ENCODE measurements at places on chromosomes 5 and 9.

DNA sequence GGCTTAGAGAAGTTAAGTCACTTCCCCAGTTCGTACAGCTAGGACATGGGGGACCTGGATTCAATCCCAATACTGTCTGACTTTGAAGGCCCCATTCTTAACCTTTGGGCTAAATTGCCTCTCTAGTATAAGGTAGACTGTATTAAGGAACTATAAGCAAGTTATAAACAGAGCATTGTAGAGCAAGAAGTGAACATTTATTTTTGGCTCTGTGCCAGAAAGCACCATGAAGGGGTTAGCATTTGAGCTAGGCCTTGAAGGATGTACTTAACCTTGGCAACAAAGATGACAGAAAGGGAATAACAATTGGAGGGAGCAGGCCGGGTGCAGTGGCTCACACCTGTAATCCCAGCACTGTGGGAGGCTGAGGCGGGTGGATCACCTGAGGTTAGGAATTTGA, 32.8 kb downstream of the GALNT10 start:
- DNase-seq, result no peak

DNA sequence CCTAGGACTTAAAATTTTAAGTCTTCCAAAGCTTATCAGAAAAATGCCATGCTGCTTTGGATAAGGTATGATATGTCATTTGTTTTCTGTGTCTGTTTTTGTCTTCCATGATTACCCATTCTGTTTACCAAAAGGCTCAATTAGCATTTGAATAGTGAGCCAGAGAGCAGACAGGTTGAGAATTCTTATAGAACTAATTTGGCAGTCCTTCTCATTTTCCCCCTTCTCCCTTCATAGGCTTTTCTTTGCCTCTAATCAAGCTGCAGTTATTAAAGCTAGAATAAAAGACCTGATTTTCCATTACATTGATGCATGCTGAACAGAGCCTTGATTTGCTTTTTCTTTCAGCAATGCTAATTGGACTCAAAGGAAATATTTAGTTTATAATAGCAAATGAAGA, 993.0 kb downstream of the MAT2B start:
- no peak for DNase-seq

DNA sequence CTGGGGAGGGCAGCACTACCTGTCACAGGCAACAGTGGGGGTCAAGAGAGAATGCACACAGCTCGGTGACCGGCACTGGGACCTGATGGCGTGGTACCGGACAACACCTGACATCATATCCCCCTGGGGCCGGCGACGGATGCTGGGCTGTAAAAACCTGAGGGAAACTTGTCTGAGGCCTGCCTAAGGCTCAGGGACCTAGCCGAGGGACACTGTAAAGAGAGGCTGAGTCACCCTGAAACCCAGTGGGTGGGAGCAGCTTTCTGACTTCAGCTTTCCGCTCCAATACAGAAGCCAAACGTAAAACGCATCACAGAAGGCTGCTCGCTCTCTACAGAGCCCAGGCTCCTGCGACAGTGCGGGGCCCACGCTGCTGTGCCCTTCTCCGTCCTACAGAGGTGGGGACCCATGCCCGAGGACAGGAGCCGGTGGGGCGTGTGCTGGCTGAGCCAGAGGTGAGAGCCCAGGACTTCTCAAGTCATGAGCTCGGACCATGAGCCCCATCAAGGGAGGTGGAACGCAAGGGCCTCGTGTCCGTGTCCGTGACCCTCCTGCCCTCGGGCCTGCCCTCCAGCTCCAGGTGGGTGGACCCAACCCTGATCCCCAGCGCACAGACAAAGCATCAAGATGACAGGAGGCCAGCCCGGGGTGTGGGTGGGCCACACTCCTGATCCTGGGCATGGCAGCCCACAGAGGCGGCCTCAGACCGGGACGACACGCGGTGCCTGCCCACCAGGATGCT, 5.3 kb downstream of the RALGDS start:
- DNase-seq, result no peak

DNA sequence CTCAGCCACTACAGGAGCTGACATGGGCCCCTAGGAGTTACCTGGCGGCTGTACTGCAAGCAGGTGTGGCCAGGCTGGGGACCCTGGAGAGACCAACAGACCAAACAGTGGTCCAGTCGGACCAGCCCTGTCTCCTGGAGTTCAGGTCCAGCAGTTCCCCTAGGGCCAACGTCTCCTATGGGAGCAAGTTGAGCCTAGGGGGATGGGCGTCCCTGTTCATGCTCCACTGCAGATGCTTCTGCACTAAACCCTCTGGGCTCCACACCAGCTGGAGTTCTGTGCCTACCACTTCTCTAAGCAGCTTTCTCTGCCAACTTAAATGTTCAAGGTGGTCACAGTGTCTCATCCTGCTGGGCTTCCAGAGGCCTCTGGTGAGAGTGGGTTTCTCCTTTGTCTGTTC, 20.6 kb upstream of the OMD start:
- no peak for DNase-seq

- DNase-seq, result no peak
Measured at GRCh38 chr5:154603953-154604679, 126.1 kb upstream of the HAND1 start.

GRCh38 chr5:146447734-146448380, 724 bp downstream of the TCERG1 start:
- DNase-seq, result peak; percentile 26

- DNase-seq, result no peak
Measured at GRCh38 chr9:133830711-133831110, 92.6 kb upstream of the SARDH start.
